ENCODE measurements at places on chromosomes 12 and 14.

DNA sequence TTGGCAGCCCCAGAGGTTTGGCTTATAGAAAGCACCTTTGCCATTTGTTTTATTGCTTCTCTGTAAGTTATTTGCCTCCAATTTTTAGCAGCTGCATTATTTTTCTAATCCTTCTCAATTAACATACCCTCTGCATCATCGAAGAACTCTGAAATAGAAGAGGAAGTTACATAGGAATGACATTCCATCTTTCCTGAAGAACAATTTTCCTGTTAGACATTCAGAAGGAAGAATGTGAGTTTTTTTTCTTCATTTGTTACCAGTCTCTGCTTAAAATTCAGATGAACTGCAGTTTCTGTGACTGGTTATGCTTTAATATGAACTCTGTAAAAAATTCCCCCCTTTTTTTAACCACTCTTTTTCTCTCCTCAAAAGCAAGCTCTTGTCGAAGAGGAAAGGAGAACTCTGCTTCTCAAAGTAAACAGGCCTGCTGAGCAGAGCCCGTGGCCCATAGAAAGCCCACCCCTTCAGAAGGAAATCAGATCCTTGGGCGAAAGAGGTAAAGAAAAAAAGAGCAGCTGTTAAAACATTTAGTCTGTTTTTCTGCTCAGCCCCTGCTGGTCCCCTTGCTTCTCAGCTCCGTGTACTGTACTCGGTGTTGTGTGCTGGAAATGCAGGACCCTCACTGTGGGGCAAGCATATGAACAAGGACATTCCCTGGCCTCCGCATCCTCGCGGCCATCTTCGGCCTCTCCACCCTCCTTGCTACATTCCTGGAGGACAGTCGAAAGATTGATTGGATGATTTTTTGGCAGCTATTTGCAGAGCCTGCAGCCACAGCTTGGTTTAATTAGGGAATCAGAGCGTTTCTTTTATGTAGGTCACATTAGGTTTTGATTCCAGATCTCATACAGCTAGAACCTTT, 164.4 kb upstream of the LRIG3 start:
- no peak for DNase-seq

DNA sequence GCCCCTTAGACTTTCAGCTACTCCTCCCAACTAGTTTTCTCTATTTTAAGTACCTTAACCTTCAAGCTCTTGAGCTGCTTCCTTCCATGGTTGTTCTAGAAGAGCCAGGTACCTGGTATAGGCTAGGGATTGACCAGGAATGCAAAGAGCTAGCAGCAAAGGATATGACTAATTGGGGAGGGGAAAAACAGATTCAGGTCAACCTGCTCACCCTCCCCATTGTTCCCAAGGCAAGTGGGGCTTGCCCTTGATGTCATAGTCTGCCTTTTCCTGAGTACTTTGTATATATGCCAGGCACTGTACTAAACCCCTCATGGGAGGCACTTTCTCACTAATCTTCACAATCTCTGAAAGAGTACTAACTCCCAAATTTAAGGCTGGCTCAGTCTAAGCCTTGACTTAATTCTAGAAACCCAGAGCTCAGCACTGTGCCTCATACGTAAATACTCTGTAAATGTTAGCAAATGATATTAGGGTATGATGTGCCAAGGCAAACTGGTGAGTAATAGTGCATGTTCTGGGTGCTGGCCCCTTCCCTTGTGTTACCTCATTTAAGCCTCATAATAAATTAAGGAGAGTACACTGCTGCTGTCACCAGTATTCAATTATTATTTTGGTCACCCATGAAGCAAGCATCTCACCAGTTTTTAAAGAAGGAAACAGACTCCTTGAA, 42.2 kb downstream of the SUDS3 start:
- no peak for DNase-seq

DNA sequence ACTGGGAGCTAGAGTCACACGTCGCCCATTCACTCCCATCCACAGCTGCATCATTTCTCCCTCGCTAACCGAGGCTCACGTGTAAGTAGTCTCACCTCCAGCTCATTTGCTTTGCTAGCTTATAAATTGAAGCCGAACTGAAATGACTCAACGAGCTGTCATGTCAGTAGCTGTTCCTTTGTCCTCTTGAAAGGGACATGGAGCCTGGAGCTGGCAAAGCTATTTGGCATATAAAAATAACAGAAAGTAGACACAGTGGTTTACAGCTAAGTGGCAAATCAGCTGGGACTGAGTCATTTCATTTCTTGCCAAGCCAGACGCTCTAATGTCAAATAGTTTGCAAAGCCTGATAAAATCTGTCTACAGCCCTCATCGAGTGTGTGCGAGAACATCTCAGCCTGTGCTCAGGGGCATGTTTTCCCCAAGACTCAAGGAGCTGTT, 114.4 kb upstream of the TMEM233 start:
- no peak for DNase-seq

DNA sequence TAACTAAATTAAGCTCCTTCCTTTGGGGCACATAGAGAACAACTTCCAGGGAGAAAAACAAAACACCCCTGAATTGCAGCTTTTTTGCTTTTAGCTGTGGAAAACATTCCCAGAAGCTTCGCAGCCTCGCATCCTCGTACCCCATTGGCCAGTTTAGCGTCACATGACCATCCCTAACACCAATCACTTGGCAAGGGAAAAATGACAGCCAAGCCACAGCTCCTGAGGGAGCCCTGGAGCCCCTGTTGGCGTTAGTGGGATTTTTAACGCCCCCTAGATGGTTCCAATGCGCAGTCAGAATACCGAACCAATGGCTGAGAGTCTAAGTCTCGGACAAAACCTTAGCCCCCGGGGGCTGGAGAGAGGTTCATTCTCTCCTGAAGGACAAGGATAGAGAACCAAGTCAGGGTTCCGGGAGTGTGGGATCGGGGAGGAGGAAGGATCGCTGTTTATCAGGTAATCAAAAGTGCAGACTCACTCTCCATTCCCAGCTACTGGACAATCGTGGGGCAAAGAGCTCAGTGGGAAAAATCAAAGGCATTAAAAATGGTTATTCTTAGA, 135.6 kb upstream of the HIF1A start:
- no peak for DNase-seq

DNA sequence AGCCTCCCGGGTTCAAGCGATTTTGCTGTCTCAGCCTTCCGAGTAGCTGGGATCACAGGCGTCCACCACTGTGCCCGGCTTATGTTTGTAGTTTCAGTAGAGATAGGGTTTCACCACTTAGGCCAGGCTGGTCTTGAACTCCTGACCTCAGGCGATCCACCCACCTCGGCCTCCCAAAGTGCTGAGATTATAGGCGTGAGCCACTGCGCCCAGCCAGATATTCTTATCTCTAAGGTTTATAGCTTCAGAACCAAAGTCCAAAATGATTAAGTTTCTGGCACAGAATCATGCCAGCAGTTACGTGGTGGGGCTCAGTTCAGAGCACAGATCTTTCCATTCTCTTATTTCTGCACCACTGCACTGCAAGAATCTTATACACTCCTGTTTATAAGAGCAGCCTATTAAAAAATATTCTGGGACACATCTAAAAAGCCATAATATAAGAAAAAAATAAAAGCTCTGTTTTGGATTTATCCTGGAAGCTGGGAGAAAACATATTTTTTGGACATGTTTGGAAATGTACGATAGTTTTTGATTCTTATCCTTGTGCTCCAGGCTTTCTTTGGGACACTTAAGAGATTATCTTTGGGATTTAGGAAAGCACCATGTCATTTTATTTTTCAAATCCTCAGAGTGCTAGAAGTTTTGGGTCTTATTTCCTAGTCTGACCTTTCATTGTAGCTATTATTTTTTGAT, 129.6 kb downstream of the LMNTD1 start:
- DNase-seq: no peak

Measured in stimulated activated CD8-positive, alpha-beta memory T cell treated with anti-CD3 and anti-CD28 coated beads, Interleukin-12 subunit alpha, Interleukin-12 subunit beta, amount 100 ng/mL, for 1 hour (primary cell).